Stimulated activated memory B cell treated with anti-CD40 and anti-IgM and Interleukin-4, amounts not matched to agents 10 μg/mL and 1 μg/mL and 100 μg/mL, for 72 hours (primary cell): ENCODE measurements at places on chromosomes 6 and 20.
A peak's percentile ranks its signal among the peaks of the same experiment; 100 is the strongest.

DNA sequence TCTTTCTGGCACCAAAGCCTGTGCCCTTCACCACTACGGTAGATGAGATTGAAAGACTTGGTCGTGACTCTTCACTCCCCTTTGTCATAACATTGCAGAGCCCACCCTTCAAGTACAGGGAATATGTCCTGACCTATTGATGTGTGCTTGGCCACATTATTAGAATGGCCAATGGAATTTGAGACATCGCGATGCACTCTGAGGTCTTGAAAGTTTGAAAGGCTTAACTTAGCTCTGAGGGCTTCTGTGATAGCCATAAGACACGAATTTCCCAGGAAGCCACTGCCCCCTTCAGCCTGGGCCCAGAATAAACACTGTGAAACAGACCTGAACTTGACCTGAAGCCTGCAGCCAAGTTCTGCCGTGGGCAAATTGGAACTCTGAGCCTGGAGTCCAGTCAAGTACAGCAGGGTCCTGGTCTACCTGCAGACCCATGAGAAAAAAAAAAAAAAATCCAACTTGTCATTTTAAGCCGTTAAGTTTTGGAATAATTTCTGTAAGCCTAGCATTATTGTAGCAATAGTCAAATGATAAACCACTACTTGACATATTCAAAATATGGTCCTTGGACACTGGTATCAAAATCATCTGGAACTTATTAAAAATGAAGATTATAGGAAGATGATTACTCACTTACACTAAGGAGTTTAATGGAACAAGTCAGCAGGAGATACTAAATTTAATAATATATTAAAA is 36.9 kb upstream of the TRAF3IP2 start:
- no peak for ATAC-seq

DNA sequence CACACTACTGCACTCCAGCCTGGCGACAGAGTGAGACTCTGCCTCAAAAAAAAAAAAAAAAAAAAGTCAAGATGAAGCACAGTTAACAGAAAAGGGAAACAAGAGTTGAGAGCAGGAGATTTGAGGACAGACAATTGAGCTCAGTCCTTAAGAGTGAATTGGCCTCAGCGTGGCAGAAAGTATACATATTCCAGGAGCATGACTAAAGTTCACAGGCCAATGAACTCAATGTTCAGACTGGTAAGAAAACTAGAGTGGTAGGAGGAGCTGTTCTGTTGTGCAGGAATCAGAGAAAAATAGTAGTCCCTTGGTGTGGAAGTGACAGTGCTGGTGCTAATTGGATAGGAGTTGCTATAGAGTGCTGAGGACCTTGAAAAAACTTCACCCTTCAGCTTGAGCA is 60.0 kb downstream of the NRN1 start:
- ATAC-seq: no peak

DNA sequence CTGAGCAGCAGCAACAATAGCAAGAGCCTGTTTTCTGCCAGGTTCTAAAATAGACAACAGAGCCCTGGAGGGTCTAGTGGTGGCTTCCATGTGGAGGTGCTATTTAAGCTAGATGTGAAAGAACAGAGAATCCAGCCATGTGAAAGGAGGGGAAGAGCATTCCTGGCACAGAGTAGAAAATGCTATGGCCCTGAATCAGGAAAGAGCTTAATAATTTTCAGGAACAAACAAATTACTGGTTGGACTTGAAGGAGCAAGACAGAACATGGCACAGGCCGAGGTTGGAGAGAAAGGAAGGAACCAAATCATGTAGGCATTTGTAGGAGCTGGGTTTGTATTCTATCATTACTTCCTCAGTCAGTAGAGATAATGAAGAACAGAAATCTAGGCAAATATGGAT is 98.3 kb downstream of the AIG1 start:
- no peak for ATAC-seq

DNA sequence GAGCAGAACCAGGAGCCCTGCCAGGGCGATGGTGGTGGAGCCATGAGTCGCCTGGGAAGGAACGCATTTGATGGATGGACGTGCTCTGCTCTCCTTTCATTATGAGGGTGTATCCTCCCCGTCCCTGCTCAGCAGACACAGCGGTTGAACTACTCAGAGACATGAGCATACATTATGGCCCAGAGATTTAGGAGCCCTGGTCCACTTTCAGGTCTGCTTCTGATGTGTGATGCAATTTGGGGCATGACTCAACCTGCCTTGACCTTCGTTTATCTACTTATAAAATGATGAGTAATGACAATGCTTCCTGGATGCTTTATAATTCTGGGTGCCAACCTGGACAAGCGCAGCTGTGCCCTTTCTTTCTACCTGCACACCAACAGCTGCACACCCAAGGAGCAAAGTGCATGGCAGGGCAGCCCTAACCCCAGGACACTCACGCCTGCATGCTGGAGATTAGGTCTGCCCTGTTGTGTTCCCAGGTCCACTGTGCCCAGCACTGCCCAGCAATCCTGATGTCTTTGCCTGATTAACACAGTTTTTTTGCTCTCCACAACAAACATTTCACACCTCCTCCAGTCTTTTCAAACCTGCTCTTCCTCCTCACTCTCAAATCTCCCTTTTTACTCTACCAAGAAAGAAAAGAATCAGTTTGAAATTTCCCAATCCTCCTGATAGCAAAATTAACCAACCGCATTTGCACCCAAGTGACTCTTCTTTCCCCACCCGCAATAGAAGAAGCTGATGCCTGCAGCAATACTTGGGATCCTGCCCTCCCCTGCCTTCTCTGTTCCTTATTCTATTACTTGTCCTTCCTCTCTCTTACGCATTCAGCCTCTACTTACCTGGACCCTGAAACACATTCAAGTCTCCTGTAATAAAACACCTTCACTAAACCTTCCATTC is 81.2 kb downstream of the EZR start:
- no peak for ATAC-seq

DNA sequence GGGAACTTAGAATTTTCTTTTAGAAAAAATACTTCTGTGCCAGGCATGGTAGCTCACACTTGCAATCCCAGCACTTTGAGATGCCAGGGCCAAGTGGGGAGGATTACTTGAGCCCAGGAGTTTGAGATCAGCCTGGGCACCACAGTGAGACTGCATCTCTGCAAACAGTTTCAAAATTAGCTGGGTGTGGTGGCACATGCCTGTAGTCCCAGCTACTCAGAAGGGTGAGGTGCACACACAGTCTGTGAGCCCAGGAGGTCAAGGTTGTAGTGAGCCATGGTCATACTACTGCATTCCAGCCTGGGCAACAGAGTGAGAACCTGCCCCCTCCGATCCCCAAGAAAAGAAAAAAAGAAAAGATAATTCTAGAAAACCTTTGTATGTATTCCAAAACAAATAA is 346.0 kb upstream of the KCNQ5 start:
- ATAC-seq: no peak

GRCh38 chr6:3418496-3419060 is 38.3 kb downstream of the SLC22A23 start:
- no peak for ATAC-seq

DNA sequence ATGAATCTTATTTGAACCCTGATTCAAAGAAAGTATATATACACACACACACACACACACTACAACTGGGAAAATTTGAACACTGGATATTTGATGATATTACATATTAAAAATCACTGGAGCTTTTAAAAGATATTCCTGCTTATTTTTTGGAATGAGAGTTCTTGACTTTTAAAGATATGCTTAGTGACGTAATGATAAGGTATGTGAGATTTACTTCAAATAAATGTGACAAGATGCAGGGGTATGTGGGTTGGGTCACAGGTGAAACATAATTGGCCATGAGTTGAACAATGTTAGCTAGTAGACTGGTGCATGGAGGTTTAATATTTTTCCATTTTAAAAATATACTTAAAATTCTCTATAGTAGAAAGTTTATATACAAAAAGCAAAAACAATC is 258.6 kb downstream of the CBLN4 start:
- ATAC-seq: no peak

DNA sequence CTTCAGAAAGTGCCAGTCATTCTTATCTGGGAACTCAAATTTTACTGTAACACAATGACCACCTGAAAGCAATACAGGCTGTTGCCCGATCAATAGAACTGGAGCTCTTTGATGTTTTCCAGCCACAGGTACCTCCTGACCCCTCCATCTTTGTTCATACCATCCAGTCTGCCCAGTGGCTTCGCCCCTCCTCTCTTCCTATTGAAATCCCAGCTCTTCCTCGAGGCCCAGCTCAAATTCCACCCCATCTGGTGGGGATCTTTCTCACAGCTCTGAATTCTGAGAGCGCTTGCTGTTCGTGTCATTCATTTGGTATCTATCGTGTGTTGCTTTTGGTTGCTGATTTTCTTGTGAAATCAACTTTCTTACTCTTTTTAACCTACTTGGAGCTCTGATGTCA is 87.9 kb upstream of the CNKSR3 start:
- no peak for ATAC-seq

DNA sequence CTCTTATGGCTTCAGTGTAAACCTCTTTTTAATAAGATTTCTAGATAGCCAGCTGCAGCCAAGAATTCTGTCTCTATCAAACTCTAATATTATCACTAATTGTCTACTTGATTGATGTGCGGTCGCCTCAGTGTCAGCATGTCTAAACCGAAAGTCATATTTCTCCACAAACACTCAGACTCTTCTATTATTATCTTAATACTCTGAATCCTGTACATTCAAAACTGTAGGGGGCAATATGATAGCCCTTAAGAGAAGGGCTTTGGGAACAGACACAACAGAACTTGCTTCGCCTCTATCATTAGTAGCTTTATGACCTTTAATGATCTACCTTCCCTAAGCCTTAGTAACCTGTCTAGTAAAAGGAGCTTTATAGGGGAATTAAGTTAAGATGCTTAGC is 379.7 kb upstream of the PTCHD4 start:
- ATAC-seq: no peak

DNA sequence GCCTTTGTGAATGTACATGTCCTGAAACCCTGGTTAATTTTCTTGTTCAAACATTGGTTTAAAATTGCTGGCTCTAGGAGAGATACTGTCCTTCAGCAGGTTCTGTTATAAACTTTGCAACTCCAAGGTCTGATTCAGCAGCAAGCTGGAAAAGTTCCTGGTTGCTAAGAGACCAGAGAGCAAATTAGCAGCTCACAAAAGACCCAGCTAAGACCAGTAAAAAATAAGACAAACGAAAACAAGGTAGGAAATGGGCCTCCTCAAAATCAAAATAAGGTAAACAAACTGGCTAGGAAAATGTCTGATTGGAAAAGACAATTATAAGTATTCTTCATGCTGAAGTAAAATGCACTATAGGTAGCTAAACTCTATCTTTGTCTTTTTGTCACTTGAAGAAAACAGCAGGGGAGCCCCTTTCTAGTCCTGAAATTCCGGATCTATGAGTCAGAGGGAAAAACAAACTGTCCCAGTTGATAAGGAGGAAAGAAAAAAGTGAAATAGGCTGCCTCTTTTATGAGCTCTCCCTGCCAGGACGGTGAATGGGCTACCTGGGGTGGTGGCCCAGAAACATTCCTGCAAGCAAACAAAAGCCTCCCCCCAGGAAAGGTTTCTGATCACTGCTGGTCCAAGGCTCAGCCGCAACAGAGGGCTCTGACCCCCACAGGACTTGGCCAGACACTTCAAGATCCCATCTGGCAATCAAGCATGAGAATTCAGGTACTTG is 41.6 kb downstream of the UNC5CL start:
- no peak for ATAC-seq

DNA sequence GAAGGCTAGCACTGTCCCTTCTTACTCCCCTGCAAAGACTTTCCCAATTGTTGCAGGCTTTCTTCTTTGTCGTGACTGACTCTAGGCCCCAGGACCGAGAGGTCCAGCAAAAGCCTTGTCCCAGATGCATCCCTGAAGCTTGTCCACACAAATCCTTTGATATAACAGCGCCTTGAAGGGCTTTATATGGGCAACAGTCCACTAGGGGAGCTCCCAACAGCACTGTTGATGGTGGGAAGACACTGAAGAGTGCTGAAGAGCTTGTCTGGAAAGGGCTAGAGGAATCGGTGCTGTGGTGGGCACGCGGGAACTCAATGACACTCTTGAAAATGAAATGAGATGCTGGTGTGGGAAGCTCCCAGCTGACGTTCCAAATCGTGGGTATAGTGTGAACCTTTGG is 316.1 kb upstream of the CDH4 start:
- no peak for ATAC-seq

DNA sequence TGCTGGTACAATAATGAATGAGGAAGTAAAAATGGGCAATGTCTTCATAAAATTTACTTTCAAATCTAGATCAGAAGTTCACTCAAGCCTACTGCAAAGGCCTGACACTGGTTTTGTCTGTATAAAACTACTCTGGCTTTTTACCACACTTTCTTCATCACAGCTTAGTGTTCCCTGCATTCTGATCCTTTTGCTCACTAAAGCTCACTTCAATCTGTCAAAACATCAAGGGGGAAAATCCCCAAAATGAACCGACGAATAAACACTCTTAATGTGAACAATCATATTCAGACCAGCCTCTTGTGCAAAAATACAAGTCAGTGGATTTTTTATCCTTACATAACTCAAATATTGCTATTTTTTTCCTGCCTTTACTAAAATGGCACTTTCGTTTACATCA is 98.5 kb downstream of the PRDM1 start:
- no peak for ATAC-seq

DNA sequence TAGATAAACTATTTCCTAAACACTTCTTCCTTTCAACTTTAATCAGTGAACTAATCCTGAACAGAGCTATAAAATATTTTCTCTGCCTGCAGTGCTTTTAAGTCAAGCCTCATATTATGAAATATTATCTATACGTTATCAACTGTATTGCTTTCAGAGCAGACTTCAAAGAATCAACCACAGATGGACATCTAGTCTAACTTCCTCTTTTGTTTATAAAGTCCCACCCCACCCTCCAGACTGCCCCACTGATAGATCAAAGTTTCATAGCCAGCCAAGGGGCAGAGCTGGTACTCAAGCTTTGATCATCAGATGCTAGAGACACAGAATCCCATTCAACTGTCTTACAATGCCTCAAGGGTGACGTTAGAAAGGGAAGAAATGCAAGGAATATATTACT is 308.3 kb downstream of the LAMA2 start:
- ATAC-seq: peak; percentile 39

DNA sequence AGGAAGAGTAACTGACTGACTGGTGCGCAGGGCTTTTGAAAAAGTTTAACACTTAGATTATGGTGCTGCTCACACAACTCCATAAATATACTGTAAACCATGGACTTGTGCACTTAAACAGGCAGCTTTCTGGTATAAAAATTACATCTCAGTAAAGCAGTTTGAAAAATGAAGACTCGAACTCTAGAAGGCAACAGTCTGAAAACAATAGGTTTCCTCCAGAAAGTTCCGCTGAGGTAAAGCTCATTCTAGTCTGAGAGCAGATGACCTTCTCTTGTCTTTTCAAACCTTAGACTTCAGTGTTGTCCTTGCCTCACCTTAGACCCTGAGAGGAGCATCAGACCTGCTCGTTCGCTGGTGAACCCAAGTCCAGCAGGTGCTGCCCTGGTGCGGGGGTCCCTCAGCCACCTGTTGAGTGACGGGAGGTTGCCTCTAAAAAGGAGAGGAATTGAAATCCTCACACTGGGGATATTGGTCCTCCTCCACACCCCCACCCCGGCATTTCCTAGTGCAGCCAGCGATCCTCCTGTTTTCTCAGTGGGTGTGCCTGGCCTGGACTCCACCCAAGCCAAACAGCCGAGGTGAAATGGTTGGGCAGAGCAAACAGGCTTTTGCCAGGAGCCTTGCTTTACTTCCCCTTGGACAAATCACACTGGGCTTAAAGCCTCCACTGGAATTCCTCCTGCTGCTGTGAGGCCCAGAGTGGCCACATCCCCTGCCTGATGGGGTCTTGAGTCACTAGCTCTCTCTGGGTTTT is 14.7 kb upstream of the PYGB start:
- no peak for ATAC-seq
